Bone marrow (tissue), 2 donors: ENCODE measurements at places on chromosomes 2 and 18.

DNA sequence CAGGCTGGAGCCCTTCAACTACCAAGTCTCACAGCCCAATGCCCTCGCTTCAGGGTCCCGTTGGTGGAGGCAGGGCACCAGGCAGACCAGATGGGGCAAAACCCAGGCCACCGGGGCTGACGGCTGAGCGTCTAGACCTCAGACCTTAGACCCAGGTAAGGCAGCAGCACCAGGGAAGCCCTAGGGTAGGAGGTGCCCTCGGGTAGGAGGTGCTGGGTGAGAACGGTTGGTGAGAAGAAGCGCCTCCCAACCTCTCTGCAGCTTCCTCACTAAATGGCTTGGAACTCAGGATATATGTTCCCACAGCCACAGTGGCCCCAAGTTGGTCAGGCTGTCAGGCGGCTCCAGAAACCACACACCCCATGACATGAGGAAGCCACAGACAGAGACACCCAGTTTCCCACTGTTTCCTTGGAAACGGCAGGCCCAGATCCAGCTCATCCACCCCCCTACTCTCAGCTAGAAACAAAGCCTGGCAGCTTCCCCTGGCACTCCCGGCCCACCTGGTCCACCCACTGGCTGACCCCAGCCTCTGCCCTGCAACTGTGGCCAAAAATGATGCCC lies 13.1 kb upstream of the MLPH start:
- DNase-seq, result no peak

DNA sequence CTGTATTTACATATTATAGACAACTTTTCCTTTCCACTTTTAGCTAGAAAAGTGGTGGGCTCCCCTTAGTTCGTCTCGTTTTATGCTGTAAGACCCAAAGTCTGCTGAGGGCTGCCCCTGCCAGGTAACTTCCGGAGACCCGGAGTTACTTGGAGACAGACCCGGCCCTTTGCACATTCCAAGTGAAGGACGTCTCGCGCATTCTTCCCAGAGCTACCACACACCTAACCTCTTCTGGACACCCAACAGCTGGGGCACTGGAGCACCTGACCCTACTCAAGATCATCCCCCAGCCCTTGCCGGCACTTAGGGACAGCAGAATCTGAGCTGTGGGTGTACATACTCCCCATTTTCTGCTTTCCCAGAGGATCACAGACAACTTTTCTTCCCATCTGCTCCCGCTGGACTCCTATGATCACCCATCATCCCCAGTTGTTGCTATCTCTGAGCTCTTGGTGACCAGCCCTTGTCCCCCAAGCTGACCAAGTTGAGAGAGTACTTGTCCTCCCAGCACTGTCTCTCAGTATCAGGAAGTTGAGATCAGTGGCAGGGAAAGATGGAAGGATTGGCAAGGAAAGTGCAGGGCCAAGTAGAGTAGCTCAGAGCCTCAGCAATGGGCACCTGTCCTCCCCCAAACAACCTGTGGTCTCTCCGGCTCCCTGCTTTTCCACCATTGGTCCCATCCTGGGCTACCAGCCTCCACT lies 8.4 kb upstream of the SATB2 start:
- no peak for DNase-seq

GRCh38 chr2:117979911-117980701 lies 33.8 kb downstream of the CCDC93 start:
- no peak for DNase-seq

DNA sequence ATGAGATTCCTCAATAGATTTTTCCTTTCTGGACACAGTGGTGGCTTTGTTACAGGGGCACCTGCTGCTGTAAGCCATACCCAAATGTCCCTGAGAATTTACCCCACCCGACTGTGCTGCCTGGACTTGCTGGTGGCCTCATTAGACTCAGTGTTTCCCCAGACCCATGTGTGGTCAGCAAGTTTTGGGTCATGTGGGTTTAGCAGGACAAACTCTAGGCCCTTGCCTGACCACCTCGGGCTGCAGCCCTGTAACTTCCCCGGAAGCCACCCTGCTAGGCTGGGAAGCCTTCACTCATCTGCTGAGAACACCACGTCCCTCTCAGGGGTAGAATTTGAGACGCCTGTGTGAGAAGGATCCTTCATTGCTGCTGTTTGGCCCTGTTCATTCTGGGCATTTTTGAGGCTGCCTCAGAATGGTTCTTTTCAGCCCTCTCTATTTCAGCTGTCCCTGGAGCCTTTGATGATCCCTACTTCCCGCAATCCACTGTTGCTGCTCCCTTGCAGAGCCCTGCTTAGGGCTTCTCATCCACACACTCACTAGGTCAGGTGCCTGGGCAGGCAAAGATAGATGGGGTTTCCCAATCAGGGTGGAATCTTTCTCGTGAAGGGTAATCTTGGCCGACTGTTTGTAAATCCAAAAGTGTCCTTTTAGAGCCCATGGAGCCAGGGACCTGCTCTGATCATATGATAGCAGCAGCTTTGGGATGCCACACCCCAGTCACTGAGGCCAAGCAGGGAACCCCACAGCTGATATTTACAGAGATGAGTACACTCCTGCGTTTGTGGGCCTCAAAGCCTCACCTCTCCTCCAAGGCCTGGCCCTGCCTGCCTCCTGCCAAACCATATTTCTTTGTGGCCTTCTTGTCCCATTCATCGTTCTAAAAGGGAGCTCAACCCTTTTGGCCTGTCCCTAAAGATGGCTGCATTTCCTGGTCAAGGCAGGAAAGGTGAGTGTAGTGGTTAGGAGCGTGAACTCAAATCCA lies 6.7 kb downstream of the EHD3 start:
- DNase-seq, result no peak

DNA sequence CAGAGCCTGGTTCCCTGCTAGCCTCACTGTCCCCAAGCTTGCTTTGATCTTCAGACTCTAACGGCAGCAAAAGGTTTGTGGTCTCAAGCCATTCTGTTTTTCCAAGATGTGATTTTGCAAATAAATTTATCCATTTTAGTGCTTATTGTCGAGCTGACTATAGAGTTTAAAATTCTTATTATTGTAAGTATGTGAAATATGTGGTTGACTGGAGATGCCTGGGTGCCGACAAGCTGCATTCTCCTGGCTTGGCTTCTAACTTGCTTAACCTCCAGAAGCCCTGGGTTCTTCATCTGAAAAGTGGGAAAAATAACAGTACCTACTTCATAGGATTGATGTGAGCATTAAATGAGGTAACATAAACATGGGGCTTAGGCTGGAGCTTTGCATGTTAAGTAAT lies 9.9 kb upstream of the EDAR start:
- DNase-seq, result no peak

- DNase-seq, result no peak
These were observed 63.5 kb downstream of the CNTNAP5 start for GRCh38 chr2:124088616-124089015.

GRCh38 chr2:54881759-54882158 lies 158.3 kb downstream of the EML6 start:
- no peak for DNase-seq

GRCh38 chr2:224436634-224437033 lies 34.7 kb upstream of the FAM124B start:
- DNase-seq, result no peak

- DNase-seq, result no peak
These were observed 267.9 kb downstream of the NYAP2 start for GRCh38 chr2:225667445-225667844.

GRCh38 chr2:184371641-184372040 lies 226.7 kb upstream of the ZNF804A start:
- DNase-seq, result no peak

- DNase-seq, result no peak
These were observed 615.5 kb upstream of the SETBP1 start for GRCh38 chr18:44065206-44065605.

DNA sequence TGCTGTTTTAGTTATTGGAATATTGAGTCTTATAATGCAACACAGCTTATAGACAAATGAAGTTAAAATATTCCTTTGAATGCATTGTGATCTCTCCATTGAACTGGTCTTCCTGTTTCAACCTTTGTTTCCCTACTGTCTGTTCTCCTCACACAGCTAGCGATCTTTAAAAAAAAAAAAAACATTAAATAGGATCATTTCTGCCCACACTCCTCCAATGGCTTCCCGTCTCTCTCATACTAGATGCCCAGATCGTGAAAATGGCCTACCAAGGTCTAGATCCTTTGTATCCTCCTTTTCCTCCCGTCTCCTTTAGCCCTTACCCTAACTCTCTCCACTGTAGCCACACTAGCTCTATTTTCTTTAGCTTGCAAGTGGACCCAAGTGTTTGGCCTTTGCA lies 2.4 kb downstream of the FAM171B start:
- DNase-seq, result no peak

DNA sequence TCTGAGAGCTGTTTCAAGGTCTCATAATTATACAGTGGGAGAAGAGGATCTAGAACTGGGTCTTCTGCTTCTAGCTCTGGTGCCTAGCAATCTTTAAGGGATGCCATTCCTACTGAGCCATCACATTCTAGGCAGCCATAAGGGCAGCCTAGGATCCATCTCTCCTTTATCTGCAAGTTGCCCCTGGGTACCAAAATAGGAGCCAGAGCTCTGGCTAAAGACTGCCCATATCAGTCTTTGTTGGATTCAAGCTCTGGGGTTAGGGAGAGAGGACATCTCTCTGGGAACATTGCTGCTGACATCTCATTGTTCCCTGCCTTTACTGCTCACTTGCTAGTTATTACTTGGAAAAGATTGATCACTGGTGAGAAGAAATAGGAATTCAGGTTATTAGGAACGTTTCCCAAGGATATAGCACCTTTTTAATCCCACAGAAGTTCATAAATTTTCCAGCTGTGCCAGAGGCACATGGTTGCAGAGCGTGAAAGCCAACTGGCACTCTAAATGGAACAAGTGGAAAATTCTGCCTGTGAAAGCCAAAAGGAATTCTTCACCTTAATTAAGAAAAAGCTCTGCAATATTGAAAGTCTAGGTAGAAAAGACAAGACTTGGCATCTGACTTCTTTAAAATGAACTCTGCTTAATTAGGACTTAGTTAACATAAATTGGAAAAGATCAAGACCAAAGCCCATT lies 102.2 kb downstream of the CDC42EP3 start:
- no peak for DNase-seq

- DNase-seq, result no peak
These were observed 107.4 kb downstream of the POLR1A start for GRCh38 chr2:85998071-85998991.

- no peak for DNase-seq
These were observed 16.2 kb upstream of the MAPRE2 start for GRCh38 chr18:35024965-35025364.

DNA sequence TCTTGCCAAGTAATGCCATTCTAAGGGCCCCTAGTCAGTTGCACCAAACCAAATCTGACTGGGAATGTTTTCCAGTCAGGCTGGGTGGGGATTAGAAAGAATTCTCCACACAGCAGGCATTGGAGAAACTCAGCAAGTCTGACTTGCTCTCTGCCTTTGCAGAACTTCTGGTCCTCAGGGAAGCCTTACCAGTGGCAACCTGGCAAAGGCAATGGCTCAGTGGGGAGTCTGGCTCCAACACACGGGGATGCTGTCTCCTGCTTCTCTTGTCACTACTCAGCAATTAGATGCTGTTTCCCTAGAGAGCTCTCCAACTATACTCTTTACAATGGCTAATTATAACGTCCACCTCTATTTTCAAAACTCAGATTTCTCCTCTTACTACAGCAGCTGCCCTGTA lies 810.7 kb downstream of the LRRTM4 start:
- no peak for DNase-seq

DNA sequence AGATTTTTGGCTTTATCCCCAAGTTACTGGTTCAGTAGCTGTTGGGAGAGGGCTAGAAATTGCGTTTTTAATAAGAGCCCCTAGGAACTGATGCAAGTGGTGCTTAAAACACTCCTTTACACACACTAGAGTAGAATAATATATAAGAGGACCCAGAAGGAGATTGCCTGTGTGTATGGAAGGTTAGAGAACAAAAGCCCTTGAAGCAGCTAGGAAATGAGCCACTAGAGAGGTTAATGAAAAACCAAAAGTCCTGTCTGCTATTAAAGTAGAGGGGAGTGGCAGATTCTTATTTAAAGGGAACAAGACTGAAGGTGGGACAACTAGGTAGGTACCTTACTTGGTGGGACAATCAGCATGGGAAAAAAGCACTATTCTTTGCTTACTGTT lies 14.4 kb upstream of the SLC39A10 start:
- DNase-seq, result no peak

GRCh38 chr18:76589316-76589715 lies 94.3 kb upstream of the ZNF516 start:
- DNase-seq, result peak; percentile 58

- DNase-seq, result no peak
These were observed 153.5 kb downstream of the AGPS start for GRCh38 chr2:177545981-177546585.

- no peak for DNase-seq
These were observed 356.0 kb upstream of the GALNT5 start for GRCh38 chr2:156901373-156902031.

DNA sequence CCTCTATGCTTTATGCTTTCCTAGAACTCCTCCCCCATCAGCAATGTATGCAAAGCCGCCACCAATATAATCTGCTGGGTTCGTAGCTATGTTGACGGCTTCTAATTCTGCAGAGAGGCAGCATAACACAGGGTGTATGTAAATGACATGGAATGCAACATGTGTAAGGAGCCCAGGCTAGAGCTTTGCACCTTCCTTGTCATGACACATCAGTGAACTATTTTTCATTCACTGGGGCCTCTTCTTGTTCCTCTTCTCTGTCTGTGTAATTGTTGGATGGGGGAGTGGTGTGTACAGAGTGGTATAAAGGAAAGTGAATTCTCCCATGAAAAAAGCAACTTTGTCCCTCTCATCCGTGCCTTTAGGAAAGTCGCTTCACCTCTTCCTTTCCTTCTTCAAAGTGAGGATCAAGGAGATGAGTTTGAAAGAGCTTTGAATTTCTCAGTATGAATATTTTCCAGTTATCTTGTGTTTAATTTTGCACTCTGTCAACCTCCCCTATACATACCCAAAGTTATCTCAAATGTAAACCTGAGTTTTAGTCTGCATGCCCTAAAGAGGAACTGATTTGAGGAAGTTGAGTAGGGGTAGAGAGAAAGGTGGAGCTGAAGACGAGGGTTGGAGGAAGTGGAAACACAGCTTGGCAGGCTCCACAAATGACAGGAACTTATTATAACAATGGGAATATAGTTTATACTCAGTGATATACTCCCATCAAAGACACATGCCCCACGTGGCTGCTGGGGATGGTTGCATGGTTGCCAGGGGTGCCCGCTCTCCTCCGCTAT lies 74.9 kb upstream of the ARL4C start:
- no peak for DNase-seq

- no peak for DNase-seq
These were observed 34.6 kb downstream of the ZNF516 start for GRCh38 chr18:76460482-76460881.

GRCh38 chr2:211756266-211756665 lies 782.3 kb downstream of the ERBB4 start:
- DNase-seq, result no peak

- DNase-seq, result no peak
These were observed 68.6 kb downstream of the GALNT3 start for GRCh38 chr2:165725421-165725820.

DNA sequence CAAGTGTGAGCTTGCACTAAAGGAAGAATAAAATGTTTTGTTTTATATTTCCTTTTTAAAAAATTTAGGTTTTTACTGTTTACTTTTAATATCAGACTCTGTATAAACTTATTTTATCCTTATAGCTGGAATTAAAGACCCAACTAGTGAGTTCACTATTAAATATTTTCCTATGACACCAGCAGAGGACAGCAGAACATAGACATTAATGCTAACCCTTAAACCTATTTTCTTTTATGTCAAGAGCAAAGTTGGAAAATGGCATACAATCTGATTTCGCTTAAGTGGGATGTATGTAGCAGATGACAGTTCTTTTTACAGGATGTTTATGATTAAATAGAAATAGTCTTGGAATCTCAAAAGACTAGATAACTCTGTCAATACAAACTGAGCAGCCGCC lies 188.2 kb upstream of the XIRP2 start:
- DNase-seq, result peak; percentile 1

- DNase-seq, result no peak
These were observed 385.1 kb downstream of the STK39 start for GRCh38 chr2:167862296-167862695.
